Activated naive CD4-positive, alpha-beta T cell treated with anti-CD3 and anti-CD28 coated beads, Interleukin-2, amount 50 U/mL, for 16 hours (primary cell): ENCODE measurements at places on chromosomes 5 and 9.

GRCh38 chr5:40078898-40079575 is 600.7 kb upstream of the PTGER4 start:
- no peak for DNase-seq

DNA sequence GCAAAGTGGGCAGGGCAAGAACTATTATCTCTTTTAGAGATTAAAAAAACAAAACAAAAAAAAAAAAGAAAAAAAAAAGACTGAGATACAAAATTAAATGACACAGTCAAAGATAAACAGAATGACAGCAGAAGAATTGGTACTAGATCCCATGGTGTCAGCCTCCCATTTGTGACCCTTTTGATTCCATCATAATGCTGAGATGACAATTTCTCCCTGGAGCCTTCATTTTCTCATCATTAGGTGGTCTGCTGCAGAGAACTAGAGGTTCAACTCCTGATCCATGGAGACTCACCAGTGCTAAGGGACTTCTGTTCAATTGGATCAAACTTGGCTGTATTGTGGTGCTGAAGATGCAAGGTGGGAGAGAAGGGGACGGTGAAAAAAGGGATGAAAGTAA is 123.5 kb upstream of the SPDL1 start:
- no peak for DNase-seq

DNA sequence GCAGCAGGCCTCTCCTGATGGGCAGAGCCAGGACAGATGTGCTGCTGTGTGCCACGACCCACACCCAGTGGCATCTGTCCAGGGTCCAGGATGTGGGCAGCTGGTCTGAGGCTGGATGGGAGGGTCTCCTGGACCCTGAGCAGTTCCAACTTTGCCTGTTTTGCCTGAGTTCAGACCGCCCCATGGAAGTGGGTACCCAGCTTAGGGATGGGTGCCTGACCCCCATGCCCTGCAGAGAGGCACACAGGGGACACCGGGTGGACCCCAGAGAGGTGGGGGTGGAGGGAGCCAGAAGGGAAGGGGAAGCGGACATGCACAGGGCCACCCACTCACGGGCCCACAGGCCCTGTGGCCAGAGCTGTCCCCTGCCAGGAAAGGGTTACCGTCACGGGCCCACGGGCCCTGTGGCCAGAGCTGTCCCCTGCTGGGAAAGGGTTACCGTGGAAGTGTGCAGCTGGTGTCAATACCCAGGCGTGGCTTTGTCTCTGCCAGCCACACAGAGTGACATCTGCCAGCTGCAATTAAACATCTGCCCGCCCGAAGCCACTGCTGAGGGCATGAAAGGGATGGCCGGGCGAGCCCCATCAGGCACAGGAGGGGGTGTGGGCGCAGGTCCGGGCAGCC is 50.0 kb downstream of the NACC2 start:
- DNase-seq, result no peak

- no peak for DNase-seq
Measured at GRCh38 chr5:178555005-178555404, 35.2 kb downstream of the COL23A1 start.

- no peak for DNase-seq
Measured at GRCh38 chr9:136603901-136604814, 58.3 kb upstream of the NOTCH1 start.

DNA sequence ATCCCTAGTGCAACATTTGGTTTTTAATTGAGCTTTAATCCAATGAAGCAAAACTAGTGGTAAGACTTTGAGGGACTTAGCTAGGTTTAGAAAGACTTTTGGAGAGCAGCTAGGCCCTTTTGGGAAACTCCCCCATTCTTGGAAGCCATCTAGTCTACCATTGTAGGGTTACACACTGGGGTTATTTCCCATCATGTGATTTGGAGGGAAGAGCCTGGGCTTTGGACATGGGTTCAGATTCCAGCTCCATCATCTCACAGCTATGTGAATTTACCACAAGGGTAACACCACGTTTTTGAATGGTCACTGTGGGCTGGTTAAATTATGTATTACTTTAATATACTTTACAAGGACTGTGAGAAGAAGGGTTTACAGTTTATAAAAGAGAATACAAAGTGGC is 18.3 kb upstream of the TNFSF15 start:
- DNase-seq, result no peak

- DNase-seq, result no peak
Measured at GRCh38 chr5:56696900-56697299, 118.4 kb upstream of the MAP3K1 start.

GRCh38 chr9:86975606-86976005 is 28.3 kb upstream of the GAS1 start:
- no peak for DNase-seq
